ENCODE measurements at places on chromosomes 7 and 10.
A peak's percentile ranks its signal among the peaks of the same experiment; 100 is the strongest.

- no peak for DNase-seq
Measured at GRCh38 chr10:12643279-12643678, 293.9 kb downstream of the CAMK1D start.

- DNase-seq: no peak
Measured at GRCh38 chr10:48623607-48624132, 18.8 kb upstream of the ARHGAP22 start.

- no peak for DNase-seq
Measured at GRCh38 chr7:70830060-70830395, 301.9 kb upstream of the GALNT17 start.

DNA sequence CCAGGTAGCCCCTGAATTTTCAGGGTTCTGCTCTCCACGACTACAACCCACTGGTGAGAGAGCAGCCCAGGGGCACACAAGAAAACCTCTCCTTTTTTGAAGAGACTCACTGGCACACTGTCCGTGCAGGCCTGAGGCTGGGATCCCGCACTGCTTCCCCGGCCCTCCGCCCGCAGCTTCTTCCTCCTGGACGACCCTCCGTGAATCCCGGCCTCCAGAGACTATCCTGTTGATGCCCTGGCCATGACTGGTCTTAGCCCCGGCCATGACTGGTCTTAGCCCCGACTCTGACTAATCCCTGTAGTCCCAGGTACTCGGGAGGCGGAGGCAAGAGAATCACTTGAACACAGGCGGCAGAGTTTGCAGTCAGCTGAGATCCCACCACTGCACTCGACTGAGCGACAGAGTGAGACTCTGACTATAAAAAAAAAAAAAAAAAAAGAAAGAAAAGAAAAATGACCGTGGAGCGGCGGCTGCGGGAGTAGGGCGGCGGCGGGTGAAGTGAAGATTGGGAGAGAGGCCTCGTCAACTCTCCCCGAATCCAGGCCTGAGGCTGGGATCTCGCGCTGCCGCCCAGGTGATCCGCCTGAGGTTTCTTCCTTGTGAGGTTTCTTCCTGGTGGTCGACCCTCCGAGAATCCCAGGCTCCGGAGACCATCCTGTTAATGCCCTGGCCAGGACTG, 196.4 kb downstream of the ZNF716 start:
- no peak for DNase-seq

GRCh38 chr7:7519528-7519927, 16.1 kb downstream of the COL28A1 start:
- DNase-seq: no peak

DNA sequence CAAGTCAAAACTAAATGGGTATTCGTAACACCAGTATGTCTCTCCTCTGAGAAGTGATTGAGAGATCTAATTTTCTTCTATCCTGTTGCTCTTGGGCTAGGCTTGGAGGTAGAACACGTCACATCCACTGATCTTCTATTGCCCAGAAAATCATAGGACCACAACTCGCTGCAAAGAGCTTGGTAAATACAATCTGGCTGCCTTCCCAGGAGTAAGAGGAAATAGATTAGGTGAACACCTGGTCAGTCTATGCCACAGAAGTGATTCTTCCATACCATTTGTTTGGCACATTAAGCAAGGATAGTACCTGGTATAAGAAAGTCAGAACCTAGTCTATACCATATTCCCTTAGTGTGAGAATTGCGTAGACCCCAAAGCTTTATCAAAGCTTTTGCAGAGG, 129.3 kb upstream of the PHYHIPL start:
- DNase-seq: no peak

DNA sequence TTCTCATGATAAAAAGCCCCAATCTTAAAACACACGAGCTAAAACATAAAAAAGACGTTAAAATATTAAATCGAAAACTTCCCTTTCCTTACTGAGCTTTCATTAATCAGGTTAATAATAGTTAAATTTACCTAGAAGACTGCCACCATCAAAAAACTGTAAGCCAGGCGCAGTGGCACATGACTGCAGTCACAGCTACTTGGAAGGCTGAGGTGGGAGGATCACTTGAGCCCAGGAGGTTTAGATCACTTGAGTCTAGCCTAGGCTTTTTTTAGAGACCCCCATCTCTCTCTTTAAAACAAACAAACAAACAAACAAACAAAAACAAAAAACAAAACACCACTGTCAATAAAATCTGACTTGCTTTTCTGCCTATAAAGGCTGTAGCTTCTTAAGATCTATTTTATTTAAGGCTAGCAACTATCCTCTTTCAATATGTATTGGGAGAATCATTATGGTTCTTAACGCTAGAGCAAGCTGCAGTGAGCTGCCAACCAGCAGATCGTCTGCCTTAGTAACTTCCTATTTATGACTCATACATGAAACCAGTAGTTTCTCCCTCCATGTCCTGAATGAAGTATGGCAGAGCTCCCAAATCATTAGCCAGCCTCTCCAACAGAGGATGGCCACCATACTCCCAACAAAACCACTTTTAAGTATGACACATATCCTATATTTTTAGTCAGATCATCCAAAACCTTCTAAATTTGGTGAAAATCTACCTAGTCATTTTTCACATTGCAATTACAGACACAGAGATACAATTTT, 163.7 kb downstream of the SRPK2 start:
- DNase-seq: peak; percentile 17

- no peak for DNase-seq
Measured at GRCh38 chr7:96304573-96304972, 17.3 kb downstream of the SLC25A13 start.

- no peak for DNase-seq
Measured at GRCh38 chr10:13621931-13622330, 35.2 kb downstream of the PRPF18 start.

- no peak for DNase-seq
Measured at GRCh38 chr10:90817128-90817889, 40.5 kb downstream of the HTR7 start.

DNA sequence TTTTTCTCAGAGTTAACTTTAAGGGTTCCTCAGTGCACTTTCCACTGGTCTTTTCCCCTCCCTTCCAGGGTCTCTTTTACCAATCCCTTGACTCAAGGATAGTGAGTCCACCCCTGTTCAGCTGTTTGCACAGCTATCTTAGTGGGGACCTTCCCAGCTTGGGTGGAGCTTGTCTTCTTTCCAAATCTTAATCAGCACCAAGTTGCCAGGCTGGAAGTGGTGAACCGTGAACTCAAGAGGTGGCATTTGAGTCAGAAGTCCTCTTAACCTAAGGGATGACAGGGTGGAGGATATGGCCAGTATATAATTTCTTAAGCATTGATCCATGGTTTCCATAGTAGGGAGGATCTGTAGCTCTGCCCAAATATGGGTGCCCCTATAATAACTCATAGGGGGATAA, 25.0 kb downstream of the MAPK8 start:
- no peak for DNase-seq

DNA sequence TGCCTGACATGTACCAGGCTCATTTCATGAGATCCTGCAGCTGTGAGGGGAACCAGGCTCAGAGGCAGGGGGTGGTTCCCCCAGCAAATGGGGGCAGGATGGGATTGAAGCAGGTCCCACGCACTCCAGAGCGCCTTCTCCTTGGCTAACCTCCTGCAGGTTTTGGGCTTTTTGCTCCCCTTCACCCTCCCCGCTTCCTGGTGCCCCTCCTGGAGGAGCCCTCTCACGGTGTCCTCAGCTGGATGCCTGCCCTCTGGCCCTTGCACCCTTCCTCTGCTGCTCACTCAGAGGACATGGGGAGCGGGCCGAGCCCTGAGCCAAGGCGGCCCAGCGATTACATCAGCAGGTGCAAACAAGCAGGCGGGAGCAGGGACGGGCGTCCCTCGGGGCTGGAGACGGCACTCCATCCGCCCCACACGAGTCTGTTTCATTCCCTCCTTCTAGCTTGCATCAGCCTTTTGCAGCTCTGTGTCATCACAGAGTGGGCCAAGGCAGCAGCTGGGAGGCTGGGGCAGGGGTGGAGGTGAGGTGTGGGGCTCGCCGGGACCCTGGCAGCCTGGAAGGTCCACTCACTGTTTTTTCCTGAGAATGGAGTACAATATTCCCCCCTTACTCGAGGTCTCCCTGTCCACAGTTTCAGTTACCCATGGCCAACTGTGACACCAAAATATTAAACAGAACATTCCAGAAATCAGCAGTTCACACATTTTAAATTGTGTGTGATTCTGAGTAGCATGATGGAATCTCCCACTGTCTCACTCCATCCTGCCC, 52.7 kb upstream of the SLC29A3 start:
- DNase-seq: no peak

- DNase-seq: no peak
Measured at GRCh38 chr7:74191231-74191630, 17.1 kb downstream of the EIF4H start.

DNA sequence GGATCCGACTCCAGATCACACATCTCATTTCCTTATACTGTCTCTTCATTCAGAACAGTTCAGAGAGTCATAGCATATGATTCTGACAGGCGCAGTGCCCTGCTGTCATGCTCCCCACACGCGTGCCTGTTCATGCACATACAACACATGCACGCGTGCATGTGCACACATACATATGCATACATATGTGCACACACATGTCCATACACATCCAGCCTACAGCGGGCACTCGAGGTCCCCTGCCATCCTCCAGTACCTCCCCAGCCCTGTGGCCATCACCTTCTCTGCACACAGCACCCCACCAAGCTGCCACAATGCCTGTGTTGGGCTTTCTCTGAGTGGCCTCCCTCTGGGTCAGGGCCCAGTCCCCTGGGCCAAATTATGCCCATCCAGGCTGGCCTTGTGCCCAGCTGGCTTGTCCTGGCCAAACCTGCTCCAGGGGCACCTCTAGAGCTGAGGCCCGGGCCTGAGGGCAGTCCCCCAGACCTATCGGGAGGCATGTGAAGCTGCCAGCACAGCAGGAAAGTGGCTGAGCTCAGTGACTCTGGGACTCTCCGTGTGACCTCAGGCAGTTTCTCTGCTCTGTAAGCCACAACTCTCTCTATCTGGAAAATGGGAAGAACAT, 49.4 kb upstream of the RET start:
- no peak for DNase-seq

DNA sequence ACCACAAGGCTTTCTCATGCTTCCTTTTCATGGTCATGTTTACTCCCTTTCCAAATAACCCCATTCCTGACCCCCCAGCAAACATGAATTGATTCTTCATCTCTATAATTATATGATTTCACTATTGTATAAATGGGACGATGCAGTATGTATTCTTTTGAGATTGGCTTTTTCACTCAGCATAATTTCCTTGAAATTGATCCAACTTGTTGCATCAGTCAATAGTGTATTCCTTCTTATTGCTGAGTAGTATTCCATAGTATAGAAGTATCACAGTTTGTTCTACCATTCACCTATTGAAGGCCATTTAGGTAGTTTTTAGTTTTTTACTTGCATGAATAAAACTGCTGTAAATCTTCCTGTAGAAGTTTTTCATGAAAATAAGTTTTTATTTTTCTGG, 264.7 kb downstream of the BAMBI start:
- DNase-seq: no peak

DNA sequence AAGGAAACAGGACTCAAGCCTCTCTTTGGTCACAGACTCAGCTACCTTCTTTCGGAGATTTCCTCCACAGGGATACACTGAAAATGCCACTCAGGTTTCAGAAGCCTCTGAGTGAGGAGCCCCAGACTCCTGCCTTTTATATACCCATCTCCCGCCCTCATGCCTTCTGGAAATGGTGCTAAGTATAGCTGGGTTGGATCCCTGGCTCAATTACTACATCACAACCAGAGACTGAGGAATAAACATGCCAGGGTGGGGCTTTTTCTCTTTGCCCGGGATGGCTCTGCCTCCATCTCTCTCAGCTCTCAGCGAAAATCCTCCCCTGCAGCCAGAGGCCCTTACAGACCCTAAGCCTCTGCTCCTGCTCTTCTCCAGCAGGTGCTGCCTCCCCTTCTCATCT, 299.5 kb downstream of the KCNMA1 start:
- no peak for DNase-seq

- no peak for DNase-seq
Measured at GRCh38 chr10:4944841-4945240, 18.4 kb upstream of the AKR1C1 start.

DNA sequence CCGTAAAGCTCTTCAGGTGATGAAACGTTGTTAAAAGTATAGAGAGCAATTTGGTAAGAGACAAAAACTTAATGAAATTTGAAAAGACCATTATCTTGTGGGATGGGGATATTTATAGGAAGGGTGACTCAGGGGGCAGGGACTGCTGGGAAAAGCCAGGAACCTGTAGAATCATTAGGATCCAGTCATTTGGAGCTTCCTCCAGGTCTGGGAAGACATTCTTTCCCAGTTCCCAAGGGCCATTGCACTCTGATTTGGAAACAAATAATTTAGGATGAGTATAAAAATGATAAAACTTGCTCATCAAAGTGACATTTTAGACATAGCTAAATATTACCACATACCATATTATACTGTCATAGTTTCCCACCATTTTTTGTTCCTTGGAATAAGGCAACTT, 143.9 kb downstream of the PFKFB3 start:
- DNase-seq: no peak

DNA sequence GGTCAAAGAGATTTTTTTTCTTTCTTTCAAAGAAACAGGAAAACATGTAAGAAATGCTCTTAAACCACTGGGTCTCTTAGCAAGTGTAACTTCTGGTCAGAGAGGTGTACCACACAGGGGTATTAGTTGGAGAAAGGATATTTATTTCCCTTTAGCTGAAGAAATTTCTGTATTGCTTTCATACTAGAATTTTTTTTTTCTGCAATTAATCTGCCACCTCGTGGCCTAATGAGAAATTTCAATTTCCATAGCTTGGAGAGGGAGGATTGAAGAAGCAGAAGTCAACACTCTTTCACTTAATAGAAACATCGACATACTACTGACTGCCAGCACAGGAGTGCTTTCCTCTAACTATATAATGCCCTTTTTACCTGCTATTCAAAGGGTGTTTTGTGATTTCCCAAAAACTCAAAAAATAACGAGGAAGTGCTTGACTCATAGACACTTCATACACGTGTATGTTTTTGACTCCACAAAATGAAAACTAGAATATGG, 177.6 kb upstream of the NAMPT start:
- DNase-seq: peak; percentile 50

GRCh38 chr7:55099821-55100543, 81.2 kb downstream of the EGFR start:
- DNase-seq: no peak

DNA sequence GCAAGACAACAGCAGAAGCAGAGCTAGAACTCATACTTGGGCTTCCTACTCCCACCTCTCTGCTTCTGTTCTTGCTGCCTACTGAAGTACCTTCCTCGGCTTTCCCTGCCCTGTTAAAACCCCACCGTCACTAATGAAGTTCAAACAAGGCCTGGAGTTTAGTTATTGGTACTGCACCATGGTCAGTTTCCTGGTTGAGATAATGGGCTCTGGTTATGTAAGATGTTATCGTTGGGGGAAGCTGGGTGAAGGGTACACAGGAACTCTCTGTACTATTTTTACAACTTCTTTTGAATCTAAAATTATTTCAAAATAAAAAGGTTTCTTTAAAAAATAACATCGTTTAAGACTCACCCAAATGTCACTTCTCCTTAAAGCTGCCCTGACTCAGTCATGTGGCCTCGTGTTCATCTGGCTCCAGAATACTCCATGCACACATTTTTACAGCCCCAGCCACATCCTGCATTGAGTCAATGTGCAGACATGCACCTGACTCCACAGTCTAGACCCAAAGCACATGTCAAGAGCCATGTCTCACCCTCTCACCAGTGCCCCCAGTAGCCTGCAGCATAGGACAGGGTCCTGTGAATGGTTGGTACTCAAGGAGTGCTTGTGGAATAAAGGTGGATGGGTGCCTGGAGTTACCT, 36.9 kb upstream of the AQP1 start:
- DNase-seq: no peak

GRCh38 chr7:30313793-30314192, 29.4 kb downstream of the ZNRF2 start:
- DNase-seq: no peak
